Placental pericyte (primary cell): ENCODE measurements at places on chromosomes 7 and 10. TPM values are rescaled to one million over a fixed set of nuclear protein-coding genes. Genes with fewer than 3 reads are reported as not detected.

ST8SIA6 gene
- 0.14 TPM in 1 of 2 replicates, not detected in the other for total RNA-seq

PCGF6 gene
- 9.8 and 14.6 TPM in 2 replicates for total RNA-seq

RBM20 gene
- total RNA-seq = under 0.01 and 0.14 TPM in 2 replicates

HYAL4 gene
- 0.72 and 1.3 TPM in 2 replicates for total RNA-seq

OR2A5 gene
- total RNA-seq = not detected in 2 replicates

AGR3 gene
- total RNA-seq = not detected in 2 replicates

PLAC9 gene
- total RNA-seq = 0.29 and 0.44 TPM in 2 replicates

CC2D2B gene
- total RNA-seq = not detected in 2 replicates

SMARCD3 gene
- total RNA-seq = 24.5 and 30.2 TPM in 2 replicates
